GM18507 (cell line): ENCODE measurements at places on chromosomes 13 and 19.

GRCh38 chr13:93708308-93709075 is 481.9 kb downstream of the GPC6 start:
- no peak for DNase-seq

DNA sequence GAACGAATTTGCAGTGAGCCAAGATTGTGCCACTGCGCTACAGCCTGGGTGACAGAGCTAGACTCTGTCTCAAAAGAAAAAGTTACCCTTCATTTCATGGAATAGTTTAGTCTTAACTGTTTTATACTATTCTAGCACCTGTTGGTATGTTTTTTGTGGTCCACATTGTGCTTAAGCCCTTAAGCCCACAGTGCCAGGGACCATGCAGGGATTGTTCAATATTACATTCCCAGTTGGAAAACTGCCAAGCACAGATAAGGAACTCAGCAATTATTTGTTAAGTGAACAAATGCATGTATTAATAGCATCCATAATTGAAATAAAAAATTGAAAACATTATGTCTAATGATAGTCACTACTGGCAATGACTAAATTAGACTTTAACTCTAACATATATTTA is 193.5 kb downstream of the PCDH17 start:
- DNase-seq, result no peak

DNA sequence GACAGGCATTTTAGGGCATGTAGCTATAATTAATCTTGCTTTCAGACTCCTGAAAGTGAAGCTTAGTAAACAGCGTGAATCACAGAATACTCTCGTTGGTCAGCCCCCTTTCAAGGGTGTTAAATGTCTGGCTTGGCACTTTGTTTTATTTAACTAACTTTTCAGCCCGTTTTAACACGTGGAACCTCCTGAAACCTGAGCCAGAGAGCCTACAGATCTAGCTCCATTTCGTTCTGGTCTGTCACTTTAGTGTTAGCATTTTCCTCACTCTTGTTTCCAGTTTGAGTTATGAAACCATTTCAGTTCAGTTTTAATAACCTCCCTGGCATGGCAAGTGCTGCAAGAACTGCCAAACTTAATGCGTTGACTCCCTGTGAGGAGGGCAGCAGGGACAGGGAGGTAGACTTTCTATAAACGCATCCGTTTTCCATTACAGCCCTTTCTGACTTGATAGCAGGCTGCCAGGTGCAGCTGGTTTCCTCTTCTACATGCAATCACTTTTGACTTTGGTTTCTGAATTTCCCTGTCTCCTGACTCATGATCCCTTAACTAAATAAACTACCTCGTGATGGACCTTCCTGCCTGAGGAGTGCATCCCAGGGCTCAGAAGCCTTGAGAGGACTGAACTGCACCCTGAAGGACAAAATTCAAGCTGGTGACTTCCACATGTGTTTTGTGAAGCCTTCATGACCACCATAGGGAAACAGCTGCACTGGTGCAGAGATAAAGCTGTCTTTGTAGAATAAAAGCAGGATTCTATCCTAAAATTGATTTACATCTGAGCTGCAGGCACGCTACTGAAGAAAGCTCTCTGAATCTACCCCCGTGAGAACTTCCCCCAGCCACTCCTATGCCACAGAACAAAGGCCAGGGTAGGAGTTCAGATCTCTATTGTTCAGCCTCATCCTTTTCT is 192.6 kb downstream of the DLEU7 start:
- no peak for DNase-seq

GRCh38 chr19:29622166-29623070 is 16.3 kb downstream of the POP4 start:
- no peak for DNase-seq

DNA sequence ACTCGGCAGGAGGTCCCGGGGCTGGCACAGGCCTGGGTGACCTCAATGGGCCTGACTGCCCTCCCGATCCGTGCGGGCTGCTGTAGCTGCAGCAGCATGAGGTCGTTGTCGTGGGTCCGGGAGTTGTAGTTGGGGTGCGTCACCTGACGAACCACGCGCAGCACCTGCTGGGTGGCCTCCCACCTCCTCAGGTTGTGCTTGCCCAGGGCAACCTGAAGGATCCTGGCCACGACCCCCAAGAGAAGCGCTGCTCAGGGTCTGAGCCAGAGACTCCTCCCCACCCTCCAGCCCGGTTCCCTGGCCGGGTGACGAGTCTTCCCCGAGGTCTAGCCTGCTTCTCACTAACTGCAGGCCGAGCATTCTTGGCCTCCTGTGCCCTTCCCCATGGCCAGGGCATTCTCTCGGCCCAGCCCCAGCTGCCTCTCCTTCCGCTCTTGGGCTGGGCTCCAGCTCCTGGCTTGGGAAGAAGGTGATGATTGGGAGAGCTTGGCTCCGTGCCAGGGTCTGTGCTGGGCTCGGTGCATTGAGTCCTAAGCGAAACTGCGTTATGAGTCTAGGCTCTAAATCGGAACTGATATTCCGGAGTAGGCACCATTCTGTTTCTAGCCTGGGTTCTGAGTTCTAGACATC is 3.1 kb downstream of the KLK14 start:
- DNase-seq, result no peak

- DNase-seq, result no peak
Measured at GRCh38 chr19:18639706-18640243, 2.9 kb downstream of the KLHL26 start.

DNA sequence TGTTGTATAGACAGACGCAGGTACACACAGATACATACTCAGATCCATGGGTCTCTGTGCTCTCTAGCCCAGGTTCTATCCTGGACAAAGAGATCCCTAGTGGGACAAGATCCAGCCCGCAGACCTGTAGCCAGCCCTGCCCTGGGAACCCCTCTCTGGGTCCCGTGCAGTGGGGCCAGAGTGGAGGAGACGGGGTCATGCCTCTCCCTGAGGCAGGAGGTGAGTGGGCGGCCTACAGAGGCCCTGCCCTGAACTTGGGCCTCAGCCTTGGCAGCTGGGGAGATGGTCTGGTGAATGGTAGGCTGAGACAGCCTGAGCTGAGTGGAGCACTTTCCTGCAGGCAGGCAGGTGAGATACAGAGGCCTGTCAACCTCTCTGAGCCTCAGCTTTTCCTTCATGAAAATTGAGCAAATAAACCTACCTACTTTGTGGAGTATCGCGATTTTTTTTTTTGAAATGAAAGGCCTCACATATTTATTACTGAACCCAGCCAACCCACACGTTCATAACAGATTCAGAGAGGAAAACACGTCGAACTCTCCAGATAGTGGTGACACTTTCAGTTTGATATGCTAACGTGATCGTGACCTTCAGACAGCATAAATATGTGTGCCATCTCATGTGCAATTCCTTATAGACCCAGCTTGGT is 3.4 kb upstream of the JUND start:
- DNase-seq, result no peak

DNA sequence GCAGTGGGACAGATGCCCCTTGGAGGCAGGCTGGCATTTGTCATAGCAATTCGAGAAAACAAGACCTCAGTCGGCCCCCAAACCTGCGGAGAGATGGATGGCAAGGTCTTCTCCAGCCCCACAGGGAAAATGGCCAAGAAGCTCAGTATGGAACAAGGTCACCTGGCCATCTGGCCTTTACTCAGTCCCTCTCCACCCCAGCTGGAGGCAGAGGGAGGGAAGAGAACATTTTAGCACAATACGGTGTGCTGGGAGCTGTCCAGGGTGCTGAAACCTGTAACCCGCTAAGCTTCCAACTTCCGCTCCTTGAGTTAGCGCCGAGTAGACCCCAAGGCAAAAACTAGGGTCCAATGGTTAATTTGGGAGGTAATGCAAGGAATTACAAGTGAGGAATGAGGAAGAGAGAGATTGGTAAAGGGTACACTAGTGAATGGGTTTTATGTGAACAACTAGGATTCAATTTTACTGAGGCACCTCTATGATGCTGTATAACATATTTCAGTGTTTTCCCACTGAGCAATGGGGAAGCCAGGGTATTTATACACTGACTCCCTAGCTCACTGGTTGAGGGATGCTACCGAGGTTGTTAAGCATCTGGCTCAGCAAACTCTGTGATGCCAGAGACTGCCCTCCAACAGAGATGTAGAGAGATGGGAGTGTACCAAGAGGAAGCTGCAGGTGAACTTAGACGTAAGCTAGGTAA is 64.3 kb downstream of the CACNA1A start:
- no peak for DNase-seq

- no peak for DNase-seq
Measured at GRCh38 chr13:30934381-30934780, 1.9 kb downstream of the TEX26 start.

GRCh38 chr13:100364591-100364990 is 224.0 kb downstream of the GGACT start:
- DNase-seq, result no peak

DNA sequence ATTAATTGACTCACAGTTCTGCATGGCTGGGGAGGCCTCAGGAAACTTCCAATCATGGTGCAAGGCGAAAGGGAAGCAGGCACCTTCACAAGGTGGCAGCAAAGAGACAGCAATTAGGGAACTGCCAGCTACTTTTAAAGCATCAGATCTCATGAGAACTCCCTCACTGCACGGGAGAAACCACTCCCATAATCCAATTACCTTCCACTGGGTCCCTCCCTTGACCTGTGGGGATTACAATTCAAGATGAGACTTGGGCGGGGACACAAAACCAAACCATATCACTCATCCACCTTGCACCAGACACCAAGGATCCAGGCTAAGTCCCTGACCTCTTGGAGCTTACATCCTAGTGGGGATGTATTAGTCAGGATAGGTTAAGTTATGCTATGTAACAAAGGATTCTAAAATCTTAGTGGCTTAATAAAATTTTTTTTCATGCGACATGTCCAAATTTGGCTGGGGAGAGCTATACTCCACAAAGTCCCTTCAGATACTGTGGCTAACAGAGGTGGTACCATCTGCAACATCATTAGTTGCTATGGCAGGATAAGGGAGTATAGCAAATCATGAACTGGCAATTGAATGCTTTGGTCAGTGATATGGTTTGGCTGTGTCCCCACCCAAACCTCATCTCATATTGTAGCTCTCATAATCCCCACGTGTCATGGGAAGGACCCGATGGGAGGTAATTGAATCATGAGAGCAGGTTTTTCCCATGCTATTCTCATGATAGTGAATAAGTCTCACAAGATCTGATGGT is 8.3 kb upstream of the FAM187B start:
- DNase-seq, result no peak

- DNase-seq, result no peak
Measured at GRCh38 chr13:86848716-86849115, 822.5 kb upstream of the SLITRK5 start.

DNA sequence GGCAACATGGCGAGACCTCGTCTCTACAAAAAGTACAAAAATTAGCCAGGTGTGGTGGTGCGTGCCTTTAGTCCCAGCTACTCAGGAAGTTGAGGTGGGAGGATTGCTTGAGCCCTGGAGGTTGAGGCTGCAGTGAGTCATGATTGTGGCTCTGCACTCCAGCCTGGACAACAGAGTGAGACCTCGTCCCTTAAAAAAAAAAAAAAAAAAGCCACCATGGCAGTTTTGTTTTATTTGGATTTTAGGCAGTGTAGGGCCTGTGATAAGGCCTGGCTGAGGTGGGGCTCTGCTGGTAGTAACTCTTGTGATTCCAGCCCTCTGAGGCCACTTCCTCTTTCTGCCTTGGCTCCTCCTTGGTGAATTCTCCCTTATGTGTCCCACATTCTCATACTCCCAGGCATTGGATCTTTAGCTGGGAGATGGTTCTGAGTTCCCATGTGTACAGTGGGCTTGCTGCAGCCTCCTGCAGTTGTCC is 39.2 kb downstream of the GATAD2A start:
- DNase-seq, result no peak

DNA sequence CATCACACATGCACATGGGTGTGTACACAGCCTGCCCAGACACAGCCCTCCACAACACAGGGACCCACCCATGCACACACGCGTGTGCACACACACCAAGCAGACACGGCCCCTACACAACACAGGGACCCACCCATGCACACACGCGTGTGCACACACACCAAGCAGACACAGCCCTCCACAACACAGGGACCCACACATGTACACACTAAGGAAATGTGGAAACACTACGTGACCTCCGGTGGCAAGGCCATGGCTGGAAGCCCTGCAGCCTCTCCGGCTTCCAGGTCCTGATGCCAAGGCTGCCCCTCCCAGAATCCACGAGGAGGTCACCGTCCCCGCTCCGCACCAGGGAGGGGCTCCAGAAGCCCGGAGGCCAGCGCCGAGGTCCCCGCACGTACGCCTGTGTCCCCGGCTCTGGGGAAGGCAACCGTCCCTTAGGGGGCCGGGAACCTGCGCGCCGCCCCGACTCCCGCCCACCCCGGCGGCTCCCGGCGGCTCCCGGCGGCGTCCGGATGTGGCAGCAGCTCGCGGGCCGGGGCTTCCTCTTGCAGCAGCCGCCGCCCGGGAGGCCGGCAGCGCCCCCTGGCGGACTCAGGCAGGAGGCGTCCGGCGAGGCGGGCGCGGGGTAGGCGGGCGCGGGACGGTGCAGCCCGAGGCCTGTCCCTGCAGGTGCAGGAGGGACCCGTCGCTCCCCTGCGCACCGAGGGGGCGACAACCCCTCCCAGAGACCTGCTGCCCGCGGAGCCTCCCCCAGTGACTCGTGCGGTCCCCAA is 29.8 kb upstream of the GRTP1 start:
- peak; percentile 86 for DNase-seq

DNA sequence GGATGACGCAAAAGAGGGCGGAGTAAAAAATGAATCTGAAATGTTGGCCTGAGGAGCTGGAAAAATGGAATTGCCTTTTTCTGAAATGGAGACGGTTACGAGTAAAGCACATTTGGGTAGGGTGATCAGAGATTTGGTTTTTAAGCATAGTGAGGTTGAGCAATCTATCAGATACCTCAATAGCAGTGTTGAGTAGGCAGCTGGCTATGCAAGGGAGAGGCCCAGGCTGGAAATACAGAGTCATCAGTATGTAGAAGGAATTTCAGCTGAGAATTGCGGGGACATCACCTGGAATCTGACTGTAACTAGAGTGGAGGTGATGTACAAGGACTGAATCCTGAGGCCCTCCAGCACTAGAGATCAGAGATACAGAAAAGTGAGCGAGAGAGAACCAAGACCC is 224.8 kb downstream of the LMO7 start:
- no peak for DNase-seq

GRCh38 chr13:102817241-102817640 is 18.3 kb downstream of the BIVM start:
- DNase-seq, result no peak

- no peak for DNase-seq
Measured at GRCh38 chr19:1840541-1841115, 7.7 kb downstream of the REXO1 start.

GRCh38 chr19:38494379-38494778 is 60.9 kb downstream of the RYR1 start:
- DNase-seq, result no peak

DNA sequence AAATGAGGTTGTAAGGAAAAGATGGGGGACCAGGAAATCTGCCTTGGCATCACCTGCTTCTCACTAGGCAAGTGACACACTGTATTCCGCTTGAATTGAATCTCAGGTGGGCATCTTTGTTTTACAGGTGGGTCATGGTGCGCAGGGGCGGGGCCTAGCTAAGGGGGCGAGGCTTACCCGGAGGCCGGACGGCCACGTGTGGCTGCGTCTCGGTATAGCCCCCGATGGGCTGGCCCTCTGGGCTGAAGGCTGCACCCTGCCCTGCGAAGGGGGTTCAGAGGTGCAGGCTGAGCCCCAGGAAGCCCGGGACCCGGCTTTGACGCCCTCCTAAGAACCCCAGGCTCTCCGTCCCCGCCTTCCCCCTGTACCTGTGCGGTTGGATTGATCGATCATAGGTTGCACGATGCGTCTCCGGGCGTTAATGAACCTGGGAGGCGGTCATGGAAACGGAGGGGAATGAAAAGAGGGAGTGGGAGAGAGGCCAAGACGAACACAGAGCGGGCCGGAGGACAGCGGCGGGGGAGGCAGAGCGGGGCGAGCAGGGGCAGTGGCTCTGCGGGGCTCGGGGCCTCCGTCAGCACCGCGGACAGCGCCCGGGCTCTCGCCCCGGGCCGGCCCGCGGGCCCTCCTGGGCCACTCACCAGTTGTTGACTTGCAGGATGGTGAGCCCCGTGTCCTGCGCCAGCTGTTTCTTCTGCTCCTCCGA is 12.5 kb downstream of the MEIS3 start:
- no peak for DNase-seq
